ENCODE measurements at places on chromosomes 7 and 10. TPM values are rescaled to one million over a fixed set of nuclear protein-coding genes. Genes with fewer than 3 reads are reported as not detected.

DNA sequence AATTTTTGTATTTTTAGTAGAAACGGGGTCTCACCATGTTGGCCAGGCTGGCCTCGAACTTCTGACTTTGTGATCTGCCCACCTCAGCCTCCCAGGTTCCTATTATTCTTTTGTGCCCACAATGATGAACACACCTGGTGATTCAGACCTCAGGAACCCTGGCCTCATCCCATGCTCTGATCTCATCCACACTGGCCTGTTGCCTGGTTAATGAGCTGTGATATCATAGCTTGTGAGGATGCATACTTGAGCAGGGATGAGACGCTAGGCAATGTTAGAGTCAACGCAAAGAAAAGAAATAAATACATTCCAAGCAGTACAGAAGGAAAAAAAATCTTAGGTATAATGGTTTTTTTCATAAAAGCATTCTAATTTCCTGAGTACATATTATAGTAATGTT lies 82.4 kb upstream of the RNF32 start:
- no peak for DNase-seq

The METTL2B gene
- 20.7 TPM for total RNA-seq

The CYP2C19 gene
- total RNA-seq: 146 TPM

- DNase-seq: no peak
These were observed 82.8 kb upstream of the ADO start for GRCh38 chr10:62721687-62722086.

The PNLIPRP3 gene
- total RNA-seq: not detected

GRCh38 chr7:24825931-24826661 lies 68.8 kb upstream of the GSDME start:
- peak; percentile 54 for DNase-seq

The AOC1 gene
- 1,158 TPM for total RNA-seq

GRCh38 chr7:141436139-141436538 lies 115.1 kb upstream of the AGK start:
- no peak for DNase-seq

GRCh38 chr10:132812520-132812919 lies 26.6 kb upstream of the NKX6-2 start:
- no peak for DNase-seq

DNA sequence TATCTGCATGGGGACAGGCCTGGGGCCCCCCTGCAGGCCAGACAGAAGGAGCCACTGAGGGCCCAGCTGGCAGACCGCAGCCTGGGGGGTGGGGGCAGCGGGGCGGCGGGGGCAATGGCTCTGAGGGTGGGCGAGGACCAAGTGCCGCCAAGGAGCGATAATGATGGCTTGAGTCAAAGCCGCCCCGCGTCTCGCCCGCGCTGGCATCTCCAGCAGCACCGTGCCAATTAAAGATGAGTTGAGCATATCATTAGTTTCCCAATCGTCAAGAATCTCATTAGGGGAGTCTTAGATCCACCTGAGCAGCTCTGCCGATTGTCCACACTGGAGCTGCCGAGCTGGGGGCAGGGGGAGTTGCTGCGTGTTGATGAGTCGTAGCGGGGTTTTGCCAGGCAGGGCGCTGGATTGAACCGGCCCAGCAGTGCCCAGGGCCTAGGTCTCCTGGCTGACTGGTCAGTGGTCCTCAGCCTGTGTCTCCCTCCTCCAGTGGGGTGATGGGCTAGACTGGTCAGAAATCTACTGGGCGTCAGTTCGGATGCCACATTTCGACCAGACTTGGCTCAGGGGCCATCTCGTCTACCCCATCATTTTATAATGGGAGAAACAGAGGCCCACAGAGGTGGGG lies 41.0 kb upstream of the PSMG3 start:
- no peak for DNase-seq

- DNase-seq: no peak
These were observed 50.0 kb upstream of the PDK4 start for GRCh38 chr7:95646350-95646749.

GRCh38 chr10:108566316-108567107 lies 1356.8 kb downstream of the XPNPEP1 start:
- DNase-seq: no peak

All from Peyer's patch (tissue), 4 donors.